ENCODE measurements at places on chromosomes 13 and 19.
A peak's percentile ranks its signal among the peaks of the same experiment; 100 is the strongest.

DNA sequence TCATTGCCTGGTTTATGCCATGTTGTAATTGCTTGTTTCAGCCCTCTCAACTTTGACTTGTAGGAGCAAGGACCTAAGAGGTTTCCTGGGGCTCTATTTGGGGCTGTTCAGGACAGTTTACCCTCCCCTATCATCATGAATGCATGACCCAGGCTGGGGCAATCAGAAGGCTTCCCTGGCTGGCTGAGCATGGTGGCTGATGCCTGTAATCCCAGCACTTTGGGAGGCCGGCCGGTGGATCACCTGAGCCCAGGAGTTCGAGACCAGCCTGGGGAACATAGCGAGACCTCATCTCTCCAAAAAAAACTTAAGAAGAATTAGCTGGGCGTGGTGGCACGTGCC lies 6.1 kb upstream of the LSM4 start:
- DNase-seq, result no peak

- no peak for DNase-seq
These were observed 25.9 kb downstream of the RXFP2 start for GRCh38 chr13:31765138-31765785.

GRCh38 chr19:34230820-34231219 lies 23.5 kb upstream of the GARRE1 start:
- DNase-seq, result no peak

- no peak for DNase-seq
These were observed 26.4 kb upstream of the TPT1 start for GRCh38 chr13:45367358-45367757.

DNA sequence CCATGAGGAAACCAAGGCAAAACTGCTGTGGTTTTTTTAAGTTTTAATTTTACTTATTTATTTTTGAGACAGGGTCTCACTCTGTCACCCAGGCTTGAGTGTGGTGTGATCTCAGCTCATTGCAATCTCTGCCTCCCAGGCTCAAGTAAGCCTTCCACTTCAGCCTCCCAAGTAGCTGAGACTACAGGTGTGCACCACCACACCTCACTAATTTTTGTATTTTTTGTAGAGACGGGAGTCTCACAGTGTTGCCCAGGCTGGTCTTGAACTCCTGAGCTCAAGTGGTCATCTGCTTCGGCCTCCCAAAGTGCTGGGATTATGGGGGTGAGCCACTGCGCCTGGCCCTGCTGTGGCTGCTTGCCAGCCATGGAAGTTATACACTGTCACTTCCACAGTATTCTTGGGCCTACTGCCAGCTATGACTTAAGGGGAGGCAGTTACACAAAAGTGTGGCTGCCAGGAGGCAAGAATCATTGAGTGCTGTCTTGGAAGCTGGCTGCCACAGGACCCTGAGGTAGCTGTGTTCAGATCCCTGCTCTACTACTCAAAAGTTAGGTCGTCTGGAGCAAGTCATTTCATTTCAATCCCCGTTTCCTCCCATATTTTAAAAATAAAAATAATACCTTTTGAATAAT lies 12.7 kb downstream of the FARP1 start:
- no peak for DNase-seq

GRCh38 chr19:35168196-35168595 lies 13.7 kb downstream of the FXYD5 start:
- DNase-seq, result no peak

GRCh38 chr13:97301382-97302095 lies 79.4 kb downstream of the MBNL2 start:
- DNase-seq, result no peak

GRCh38 chr13:68007576-68007975 lies 777.4 kb upstream of the PCDH9 start:
- DNase-seq, result no peak

GRCh38 chr19:5147074-5147977 lies 178.4 kb downstream of the KDM4B start:
- no peak for DNase-seq

- no peak for DNase-seq
These were observed at the start of gene ICAM5 for GRCh38 chr19:10289836-10290356. Gene ICAM5 (plus strand): TSS chr19:10289952. CDS start chr19:10290044, 92 bp downstream.

- no peak for DNase-seq
These were observed 72.8 kb downstream of the GNG7 start for GRCh38 chr19:2629491-2630351.

GRCh38 chr19:57477191-57478008 lies at the start of gene ZNF772:
Gene ZNF772 (minus strand): TSS chr19:57477566. CDS start chr19:57477309, 257 bp downstream.
- DNase-seq, result peak; percentile 46

DNA sequence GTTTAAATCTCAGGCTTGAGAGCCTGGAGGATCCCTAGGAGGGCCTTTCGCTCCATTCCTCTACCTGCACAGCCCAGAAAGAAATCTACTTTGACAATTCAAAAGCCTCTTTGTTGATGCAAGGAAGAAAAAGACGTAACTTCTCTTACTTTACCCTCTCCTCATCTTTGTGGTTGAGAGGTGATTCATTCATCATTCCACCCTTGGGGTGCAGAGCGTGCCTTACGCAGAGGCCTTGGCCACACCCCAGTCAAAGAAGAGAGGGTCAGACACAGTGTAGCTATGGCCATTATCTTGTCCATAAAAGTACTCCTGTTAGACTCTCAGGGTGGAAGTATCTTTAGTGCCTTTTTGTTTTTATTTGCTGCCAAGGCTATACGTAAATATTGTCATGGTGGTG lies 184.0 kb downstream of the IRS2 start:
- no peak for DNase-seq

- no peak for DNase-seq
These were observed 1552.2 kb downstream of the PCDH9 start for GRCh38 chr13:65677906-65678305.

- no peak for DNase-seq
These were observed 2.1 kb upstream of the ZNF578 start for GRCh38 chr19:52451241-52451640.

DNA sequence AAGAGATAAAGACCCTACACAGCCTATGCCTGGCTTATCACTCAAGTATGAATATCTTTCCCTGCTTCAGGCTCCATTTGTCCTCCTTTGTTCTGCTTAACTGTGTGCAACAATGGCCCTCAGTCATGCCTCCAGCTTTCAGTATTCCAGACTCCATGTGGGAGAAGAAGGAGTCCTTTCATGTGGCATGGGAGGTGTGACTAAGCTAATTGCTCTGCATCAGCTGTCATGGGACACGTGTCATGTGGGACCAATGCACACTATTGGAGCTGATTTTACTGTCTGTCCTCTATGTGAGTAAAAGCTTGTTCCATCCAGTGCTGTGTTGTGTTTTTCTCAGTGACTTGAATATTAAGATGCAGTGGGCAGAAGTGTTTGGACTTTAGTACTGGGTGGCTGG lies 1198.3 kb downstream of the OLFM4 start:
- DNase-seq, result no peak

GRCh38 chr19:56972291-56972841 lies 131.8 kb upstream of the PEG3 start:
- no peak for DNase-seq

GRCh38 chr13:40665126-40666044 lies 1.1 kb downstream of the FOXO1 start:
- peak; percentile 27 for DNase-seq

DNA sequence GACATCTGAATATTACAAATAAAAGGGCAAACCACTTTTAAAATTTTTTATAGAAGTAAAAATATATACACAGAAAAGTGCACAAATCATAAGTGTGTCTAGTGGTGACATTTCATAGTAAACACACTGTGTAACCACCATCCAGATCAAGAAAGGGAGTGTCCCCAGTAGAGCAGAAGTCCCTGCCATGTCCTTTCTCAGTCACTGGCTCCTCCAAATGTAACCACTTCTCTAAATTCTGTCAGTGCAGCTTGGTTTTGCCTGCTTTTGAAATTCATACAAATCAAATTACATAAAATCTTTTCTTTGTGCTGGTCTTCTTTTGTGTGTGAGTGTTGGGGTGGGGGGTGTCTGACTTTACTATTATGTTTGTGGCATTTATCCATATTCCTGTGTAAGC lies 116.5 kb downstream of the RBM26 start:
- DNase-seq, result no peak

- DNase-seq, result no peak
These were observed 13.8 kb upstream of the CEACAM16 start for GRCh38 chr19:44684892-44685863.

GRCh38 chr19:50383001-50383851 lies 921 bp upstream of the POLD1 start:
- no peak for DNase-seq

GRCh38 chr19:45418802-45419201 lies 4.9 kb downstream of the ERCC1 start:
- DNase-seq, result no peak

- DNase-seq, result no peak
These were observed 30.9 kb upstream of the CXCL17 start for GRCh38 chr19:42473686-42474085.

GRCh38 chr19:5287066-5287465 lies 53.5 kb downstream of the PTPRS start:
- DNase-seq, result no peak

DNA sequence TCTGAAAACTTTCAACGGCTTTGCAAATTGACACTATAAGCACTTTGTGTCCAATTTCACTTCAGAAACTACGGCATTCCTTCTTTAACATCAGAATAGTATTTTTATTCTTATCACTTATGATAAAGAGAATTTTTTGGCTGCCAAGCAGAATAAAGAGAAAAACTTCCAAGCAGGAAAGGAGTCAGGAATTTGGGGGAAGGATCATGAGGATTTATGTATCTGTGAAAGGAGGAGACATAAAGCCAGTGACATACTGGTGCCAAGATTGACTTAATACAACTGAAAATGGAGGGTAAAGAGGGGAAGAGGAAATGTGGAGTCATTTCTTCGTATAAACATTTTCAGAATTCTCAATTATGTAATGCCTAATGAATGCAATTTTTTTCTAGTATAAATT lies 94.7 kb downstream of the RBM26 start:
- no peak for DNase-seq

DNA sequence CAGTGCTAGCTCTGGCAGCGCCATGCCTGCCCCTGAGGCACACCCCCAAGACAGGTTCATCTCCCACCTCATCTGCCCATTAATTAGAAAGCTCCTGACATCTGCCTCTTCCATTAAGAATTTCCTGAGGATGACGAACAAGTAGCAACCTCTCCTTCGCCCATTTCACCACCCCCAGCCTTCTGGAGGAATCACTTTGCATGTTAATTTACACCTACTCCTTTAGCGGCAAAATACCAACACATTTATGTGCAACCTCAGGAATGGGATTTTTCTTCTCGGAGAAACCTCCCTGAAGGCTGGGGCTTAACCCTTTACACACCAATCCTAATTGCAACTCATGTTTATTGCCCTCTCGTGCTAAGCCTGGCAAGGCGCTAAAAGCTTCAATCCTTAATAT lies 13.8 kb downstream of the SLC7A1 start:
- no peak for DNase-seq

DNA sequence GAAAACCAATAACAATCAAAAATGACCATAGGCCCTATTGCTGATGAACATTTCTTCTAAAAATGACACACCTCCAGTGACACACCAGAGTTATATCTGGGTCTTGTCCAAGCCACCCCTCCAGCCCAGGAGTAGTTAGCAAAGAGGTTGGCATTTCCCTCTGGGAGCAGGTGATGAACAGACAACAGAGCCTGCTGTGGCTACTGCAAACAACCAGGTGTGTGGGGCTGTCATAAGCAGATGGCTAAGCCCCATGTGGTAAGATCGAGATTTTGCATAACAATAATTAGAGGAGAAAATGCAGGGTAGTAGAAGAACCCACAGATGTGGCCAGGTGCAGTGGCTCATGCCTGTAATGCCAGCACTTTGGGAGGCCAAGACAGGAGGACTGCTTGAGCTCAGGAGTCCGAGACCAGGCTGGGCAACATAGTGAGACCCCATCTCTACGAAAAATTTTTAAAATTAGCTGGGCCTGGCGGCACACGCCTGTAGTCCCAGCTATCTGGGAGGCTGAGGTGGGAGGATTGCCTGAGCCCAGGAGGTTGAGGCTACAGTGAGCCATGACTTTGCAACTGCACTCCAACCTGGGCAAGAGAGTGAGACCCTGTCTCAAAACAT lies 5.0 kb downstream of the XRCC1 start:
- DNase-seq, result no peak

DNA sequence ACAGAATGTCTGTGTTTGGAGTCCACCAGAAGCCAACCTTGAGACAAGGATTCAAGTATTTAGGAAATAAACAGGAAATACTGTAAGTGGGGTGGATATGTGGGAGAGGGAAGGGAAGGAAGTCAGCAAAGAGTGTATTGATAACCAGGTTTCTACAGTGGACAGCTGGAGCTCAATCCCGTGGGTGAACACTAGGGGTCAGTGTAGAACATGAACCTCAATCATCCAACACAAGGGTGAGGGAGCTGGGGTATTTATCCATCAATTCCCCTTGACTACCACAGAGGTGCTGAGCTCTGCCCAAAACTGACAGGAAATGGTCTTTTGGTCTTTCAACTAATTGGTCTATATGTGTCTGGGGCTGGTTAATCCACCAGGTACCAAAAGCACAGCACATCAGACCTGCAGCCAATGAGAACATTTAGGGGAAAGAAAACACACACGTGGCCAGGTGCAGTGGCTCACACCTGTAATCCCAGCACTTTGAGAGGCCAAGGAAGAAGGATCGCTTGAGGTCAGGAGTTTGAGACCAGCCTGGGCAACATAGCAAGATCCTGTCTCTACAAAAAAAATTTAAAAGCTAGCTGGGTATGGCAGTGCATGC lies 5.6 kb upstream of the SYDE1 start:
- no peak for DNase-seq

- no peak for DNase-seq
These were observed 12.0 kb downstream of the FPR2 start for GRCh38 chr19:51772977-51773376.

GRCh38 chr19:55119053-55119452 lies 1.6 kb upstream of the PPP1R12C start:
- no peak for DNase-seq

- DNase-seq, result no peak
These were observed 4.9 kb downstream of the AP2A1 start for GRCh38 chr19:49771674-49772139.

All from mesothelial cell of epicardium (in vitro differentiated cells).